ENCODE measurements at places on chromosomes 4 and X.

DNA sequence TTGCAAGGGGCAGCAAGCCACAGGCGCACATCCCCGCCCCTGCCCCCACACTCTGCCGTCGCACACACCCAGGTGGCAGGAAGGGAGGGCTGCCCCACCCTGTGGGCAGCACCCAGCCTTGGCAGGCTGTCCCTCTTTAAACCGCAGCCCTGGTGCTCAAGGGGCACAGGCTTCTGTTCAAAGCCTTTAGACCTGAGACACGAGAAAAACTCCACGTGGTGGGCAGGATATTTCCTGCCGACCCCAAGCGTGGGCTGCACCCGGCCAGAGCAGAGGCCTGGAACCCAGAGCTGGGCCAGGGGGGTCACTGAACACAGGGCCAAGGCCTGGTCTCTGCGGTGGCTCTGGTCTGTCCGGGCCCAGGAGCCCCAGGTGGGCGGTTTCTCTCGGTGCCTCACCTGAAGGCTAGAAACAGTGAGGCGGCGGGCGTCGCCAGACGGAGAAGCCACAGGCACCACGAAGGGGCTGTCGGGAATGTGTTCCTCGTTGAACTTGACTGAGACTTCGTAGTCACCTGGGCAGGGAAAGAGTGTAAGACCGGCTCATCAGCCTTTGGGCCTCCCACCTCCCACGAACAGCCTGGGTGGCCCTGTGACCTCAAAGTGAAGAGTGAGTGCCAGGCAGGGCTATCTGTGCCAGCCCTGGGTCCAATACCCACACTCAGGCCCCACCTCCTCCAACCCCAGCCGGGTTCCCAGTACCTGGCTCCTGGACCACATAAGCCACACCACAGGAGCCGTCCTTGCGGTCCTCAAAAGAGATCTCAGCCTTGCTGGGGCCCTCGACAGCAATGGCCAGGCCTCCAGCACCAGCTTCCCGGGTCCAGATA lies 23.0 kb downstream of the FLNA start:
- no peak for DNase-seq

DNA sequence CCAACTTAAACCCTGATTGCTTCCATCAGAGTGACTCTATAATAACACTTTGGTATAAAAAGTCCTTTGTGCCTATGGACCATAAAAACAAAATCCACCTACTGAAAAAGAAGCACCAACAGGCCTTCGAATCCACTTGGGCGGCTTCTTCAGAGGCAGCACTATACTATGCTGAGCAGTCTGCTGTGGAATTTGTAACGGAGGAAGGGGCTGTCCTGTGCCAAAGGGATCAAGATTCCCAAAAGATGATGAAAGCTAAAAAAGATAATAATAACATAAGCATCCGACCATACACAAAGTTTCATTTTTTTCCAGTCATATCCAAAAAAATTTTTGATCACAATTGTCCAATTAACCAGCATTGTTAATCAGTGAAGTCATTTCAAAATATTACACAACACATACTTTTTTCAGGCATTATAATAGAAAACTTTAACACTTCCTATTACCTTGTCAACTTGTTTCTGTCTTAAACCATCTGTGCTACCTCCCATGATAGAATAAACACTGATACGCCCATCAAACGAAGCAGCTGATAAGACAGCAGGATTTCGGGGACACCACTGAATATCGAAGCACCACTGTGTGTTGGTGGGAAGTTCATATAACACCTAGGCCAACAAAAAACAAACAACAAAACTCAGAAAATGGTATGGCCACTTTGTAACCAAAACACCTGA lies 24.1 kb downstream of the SEC31A start:
- no peak for DNase-seq

GRCh38 chr4:121728798-121729226 lies 32.0 kb upstream of the ANXA5 start:
- no peak for DNase-seq

- no peak for DNase-seq
These were observed 7.0 kb downstream of the TRAPPC11 start for GRCh38 chr4:183666088-183666487.

GRCh38 chr4:53039741-53040458 lies 177.8 kb downstream of the RASL11B start:
- no peak for DNase-seq

DNA sequence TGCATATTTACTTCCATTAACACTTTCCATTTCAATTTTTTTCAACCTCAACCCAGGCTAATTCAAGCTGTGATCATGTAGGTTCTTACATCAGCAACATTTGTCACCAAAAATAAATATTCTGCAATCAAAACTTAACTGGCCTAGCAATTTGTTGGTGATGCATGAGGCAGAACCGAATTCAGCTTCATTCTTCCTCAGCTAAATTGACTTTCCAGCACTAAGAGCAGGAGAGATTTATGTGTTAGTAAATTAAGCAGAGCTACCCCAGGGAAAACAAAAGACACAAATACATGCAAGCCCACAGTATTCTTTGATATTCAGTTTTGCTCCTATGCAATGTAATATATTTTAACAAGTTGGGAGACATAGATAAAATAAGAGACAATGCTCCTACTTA lies 208.7 kb upstream of the NDST3 start:
- DNase-seq: no peak

DNA sequence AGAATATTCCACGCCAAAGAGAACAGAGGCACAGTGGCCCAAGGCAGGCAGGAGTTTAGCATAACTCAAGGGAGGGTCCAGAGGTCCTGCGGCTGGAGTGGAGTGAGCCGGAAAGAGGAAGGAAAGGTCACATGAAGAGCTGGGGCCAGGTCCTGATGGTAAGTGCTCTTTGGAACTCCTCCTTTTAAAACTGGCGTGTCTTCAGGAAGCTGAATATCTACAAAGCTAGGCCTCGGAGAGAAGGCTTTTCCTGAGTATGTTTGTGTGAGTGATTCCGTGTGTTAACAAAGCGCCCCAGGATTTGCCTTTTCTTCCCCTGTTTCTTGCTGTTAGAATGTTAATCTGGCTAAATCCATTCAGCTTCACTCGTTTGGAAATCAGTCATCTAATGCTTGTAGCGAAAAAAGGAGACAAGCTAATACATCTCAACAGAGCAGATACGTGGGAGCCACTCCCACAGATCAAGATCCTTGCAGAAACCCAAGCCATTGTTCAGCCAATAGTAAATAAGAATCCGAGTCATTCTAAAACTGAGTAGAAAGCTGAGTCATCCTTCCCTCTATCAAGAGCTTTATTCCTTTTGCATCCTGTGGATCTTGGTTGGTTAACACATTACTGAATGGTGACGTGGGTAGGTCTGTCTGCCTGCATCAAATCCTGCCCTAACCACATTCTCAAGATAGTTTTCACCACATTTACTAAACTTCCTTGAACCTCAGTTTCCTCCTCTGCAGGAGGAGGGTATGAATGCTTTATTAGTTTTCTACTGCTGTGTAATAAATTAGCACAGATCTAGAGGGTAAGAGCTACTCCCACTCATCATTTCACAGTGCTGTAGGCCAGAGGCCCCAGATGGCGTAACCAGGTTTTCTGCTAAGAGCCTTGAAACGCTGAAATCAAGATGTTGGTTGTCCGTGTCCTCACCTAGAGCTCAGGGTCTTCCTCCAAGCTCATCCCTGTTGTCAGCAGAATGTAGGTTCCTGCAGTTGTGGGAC lies 43.2 kb upstream of the RBM47 start:
- no peak for DNase-seq

- DNase-seq: no peak
These were observed 164.0 kb upstream of the FGF13 start for GRCh38 chrX:138875472-138875871.

- DNase-seq: no peak
These were observed 45.0 kb downstream of the SLC9A7 start for GRCh38 chrX:46713672-46714490.

- DNase-seq: no peak
These were observed 594 bp upstream of the STAG2 start for GRCh38 chrX:123960956-123961267.

- DNase-seq: no peak
These were observed 197.6 kb downstream of the BCOR start for GRCh38 chrX:39899856-39900776.

DNA sequence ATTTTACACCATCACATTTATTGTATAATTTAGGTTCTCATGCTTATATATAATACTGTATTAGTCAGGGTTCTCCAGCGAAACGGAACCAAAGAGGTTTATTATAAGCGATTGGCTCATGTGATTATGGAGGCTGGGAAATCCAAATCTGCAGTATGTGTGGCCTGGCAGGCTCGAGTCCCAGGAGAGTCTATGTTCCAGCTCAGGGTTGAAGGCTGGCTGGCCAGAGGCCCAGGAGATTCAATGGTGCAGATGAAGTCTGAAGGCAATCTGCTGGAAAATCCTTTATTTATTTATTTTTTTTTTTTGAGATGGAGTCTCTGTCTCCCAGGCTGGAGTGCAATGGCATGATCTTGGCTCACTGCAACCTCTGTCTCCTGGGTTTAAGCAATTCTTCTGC lies 63.0 kb upstream of the WDFY3 start:
- no peak for DNase-seq

DNA sequence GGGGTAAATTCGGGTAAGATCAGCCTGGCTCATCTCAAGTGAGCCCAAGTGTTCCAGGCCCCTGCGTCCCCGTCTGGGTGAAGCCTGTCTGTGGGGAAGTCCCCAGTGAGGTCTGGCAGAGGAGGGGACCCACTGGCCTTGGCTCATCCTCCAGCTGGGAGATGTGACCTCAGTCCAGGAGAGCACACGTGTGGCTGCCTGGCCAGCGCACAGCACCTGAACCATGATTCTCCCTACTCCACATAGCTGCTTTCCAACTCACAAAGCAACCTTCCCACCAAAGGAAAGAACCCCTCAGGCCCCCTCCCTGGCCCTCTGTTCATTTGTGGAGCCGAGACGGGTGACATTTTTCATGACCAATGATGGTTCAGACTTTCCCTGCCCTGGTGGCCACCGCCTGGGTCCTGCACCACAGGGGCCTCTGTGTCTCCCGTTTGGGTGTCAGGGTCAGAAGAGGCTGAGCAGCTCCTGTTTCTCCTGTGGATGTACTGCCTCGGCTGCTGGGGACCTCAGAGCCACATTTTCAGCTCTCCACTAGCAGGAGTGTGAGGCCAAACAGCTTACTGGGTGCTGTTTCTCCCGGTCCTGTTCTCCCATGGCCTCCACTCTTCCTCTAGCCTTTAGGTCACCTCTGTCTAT lies 111.4 kb downstream of the CPZ start:
- no peak for DNase-seq

DNA sequence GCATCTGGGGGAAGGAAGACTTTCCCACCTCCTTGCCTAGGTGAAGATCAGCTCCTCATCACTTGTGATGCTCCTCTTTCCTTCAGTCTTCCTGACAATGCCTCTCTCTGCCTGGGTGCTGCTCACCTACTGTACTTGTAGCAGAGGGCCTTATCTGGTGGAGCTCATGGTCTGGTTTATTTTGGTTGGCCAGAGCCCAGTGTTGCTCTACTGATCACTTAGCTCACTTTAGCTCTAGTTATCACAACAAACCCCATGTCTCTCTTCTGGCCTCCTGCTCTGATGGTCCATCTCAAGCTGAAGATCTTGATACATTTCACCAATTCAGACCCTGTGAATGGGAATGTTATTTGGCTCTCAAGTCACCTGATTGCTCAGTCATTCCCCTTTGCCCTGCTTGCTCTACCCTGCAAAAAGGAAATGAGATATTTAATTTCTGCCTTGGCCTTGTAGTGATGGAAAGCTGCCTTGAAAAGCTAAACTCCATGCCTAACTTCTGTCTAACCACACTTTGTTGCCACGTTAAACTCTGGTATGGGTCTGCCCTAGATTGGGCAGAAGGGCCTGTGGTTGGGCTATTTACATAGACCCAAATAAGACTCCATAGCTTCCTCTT lies 30.3 kb upstream of the ADH1C start:
- DNase-seq: no peak

GRCh38 chrX:16268206-16268605 lies 100.9 kb downstream of the MAGEB17 start:
- no peak for DNase-seq

DNA sequence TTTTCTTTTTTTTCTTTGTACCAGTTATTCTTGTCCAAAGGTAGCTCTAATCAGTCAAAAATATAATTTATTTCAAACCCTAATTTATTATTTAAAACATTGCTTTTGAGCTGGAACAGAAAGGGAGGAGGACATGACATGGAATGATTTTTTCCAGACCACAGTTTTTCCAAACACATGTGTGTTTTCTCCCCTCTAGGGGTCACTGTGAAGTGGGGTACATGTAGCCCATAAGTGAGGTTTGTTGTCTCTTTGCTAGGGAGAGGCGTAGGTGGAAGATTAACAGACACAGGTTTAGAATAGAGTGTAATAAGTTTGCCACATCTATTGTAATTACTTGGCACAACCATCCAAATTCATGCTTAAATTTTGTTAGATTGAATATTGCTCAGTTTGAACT lies 83.0 kb downstream of the TNIP2 start:
- DNase-seq: no peak

GRCh38 chrX:27840881-27841280 lies 33.1 kb downstream of the MAGEB10 start:
- DNase-seq: no peak

- DNase-seq: no peak
These were observed 16.7 kb downstream of the CMC4 start for GRCh38 chrX:155054255-155054654.

- DNase-seq: no peak
These were observed 9.1 kb upstream of the USO1 start for GRCh38 chr4:75715105-75715799.

- DNase-seq: no peak
These were observed 74.2 kb upstream of the CT45A1 start for GRCh38 chrX:135639066-135639780.

- no peak for DNase-seq
These were observed 90.5 kb upstream of the TRIM2 start for GRCh38 chr4:153113838-153114105.

- no peak for DNase-seq
These were observed 57.3 kb downstream of the APBB2 start for GRCh38 chr4:41157009-41157408.

DNA sequence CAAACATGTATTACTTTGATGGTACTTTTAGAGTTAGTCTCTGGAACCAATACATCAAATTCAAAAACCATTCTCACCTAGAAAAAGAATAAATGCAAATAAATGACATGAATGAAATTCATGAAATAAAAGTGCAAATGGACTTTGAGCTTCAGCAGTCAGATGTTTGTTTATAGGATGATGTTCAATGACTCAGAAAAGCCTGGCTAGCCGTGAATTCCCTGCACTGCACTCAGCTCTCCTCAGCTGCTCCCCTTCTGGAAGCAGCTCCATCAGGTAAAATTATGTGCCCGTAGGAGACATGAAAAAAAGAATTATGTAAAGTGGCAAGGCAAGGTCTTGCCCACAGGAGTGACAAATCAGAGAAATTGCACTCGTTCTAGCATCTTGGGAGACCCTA lies 390.6 kb downstream of the GPM6A start:
- DNase-seq: no peak
